ENCODE measurements at places on chromosomes 7 and 10.
A peak's percentile ranks its signal among the peaks of the same experiment; 100 is the strongest.

DNA sequence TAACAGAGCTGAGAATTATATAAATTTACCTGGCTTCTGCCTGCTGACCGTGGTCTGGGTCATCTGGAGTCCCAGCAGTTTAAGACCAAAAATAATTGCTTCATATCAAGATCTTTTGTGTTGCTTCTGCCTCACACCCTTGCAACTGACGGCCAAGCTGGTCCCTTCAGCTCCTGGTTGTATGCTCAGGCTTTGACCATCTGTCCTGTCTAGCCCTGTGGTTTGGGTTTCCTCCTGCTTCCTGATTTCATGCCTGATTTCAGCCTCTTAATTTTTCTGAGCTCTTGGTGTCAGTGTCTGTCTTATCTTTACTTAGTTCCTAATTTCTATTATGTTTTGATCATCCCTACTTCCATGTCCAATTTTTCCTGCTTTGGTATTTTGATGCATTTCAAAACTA lies 87.9 kb upstream of the PLXDC2 start:
- no peak for DNase-seq

- no peak for DNase-seq
These were observed 612.0 kb downstream of the CNTNAP2 start for GRCh38 chr7:146728611-146729010.

DNA sequence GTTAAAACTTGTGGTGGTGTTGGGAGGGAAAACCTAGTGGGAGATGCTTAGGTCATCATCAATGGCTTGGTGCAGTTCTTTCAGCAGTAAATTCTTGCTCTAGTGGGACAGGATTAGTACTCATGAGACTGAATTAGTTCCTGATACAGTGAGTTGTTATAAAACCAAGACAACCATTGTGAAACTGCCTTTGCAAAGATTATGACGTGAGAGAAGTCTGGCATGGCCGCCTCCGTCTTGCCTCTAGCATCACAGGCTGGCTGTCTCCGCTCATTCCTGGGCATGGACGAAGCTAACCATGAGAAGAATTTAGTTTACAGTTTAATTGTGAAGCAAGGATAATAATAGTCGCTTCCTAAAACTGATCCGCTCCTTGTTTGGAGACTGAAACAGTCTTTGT lies 186.4 kb downstream of the KIF20B start:
- DNase-seq = no peak

DNA sequence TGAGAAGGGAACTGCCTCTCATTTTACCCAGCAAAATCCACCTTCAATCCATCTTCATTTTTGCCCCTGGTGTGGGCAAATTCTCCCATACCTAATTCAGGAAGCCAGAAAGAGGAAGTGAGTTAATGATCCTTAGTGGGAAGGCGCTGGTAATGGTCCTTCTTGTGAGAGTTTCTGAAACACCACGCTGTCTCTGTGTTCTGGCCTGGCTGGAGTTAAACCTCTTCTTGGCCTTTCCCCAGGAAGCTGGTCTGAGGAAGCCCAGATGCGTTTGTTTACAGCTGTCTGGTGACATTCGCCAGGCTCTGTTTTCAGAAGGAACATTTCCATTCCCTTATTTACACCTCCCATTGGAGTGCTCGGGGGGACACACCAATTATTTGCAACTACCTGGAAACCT lies 24.3 kb downstream of the HTRA1 start:
- DNase-seq = no peak

GRCh38 chr10:74969093-74969492 lies 142.4 kb upstream of the SAMD8 start:
- no peak for DNase-seq

- DNase-seq = no peak
These were observed 118.4 kb upstream of the INSYN2A start for GRCh38 chr10:127314797-127315196.

DNA sequence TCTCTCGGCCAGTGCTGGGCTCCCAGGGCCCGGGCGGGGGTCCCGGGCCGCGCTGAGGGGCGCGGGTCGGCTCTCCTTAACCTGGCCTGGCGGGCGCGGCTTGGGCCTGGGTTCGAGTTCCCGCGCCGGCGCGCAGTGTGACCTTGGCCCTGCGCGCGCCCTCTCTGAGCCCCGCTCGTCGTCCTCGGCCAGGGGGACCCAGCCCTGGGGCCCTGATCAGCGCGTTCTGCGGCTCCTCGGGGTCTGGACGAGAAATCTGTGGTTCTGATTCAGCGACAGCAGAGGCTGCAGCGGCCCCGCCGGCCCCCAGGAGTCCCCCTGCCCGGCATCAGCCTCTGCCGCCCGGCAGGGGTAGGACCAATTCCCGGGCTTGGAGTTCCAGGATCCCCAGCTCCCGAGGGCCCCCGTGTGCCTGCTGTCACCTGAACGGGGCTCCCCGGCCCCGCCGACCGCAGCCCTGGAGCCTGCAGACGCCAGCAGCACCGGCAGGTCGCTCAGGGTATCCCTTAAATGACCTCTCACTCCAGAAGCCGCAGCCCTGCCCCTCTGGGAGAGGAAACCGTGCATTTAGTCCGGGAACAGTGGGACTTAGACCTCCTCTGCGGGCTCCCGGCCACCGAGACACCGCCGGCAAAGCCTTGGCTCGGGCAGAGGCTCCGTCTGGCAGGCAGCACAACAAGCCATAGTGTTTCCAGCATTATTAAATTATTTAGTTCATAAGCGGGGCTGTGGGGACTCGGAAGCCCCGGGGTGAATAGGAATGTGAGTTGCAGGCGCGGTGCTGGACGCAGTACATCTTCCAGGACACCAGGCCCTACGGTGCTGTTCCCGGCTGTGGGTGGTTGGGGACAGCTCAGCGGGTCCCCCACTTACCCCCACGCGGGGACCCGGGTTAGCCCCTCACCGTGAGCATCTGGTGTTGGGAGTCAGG lies 572 bp downstream of the CHST12 start:
- no peak for DNase-seq

GRCh38 chr7:124603066-124603465 lies 162.5 kb downstream of the GPR37 start:
- no peak for DNase-seq

DNA sequence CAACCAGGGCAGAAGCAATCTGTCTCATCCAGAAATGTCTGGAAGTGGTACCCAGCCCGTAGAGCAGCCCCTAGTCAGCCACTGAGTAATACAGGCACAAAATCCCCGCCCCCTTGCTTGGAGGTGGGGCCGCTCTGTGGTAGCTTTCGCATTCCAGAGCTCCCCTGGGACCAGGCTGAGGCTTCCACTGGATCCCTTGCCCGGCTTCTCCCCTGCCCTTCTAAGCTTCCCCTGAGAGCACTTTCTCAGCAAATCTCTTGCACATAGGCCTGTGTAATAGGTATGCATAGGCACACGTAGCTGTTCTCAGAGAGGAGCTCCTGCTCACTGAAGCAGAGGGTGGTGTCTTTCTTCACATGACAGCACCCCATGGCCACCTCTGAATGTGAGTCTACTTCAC lies 144.2 kb downstream of the BMS1 start:
- DNase-seq = no peak

- DNase-seq = no peak
These were observed 498.7 kb downstream of the NXPH1 start for GRCh38 chr7:8931906-8932646.

DNA sequence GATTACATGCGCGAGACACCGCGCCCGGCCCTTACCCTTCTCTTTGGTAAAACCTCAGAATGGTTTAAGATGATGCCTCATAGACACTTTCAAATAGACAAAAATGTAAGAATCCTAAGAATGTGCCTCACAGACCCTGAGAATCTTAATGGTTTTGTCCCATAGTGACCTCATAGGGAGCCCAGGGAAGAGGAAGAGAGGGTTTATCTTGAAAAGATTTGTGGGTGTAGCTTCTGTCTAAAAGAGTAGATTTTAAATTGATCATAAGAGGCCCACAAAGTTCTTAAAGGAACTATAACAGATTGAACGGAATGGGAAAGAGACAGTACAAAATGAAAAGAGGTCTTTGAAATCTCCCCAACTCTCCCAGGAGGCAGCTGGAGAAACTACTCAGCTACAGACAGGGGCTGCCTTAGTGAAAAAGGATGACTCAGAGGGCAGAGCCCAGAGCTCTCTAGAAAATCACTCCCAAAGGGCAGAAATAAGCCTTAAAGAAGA lies 220.6 kb downstream of the ADRA2A start:
- DNase-seq = no peak

DNA sequence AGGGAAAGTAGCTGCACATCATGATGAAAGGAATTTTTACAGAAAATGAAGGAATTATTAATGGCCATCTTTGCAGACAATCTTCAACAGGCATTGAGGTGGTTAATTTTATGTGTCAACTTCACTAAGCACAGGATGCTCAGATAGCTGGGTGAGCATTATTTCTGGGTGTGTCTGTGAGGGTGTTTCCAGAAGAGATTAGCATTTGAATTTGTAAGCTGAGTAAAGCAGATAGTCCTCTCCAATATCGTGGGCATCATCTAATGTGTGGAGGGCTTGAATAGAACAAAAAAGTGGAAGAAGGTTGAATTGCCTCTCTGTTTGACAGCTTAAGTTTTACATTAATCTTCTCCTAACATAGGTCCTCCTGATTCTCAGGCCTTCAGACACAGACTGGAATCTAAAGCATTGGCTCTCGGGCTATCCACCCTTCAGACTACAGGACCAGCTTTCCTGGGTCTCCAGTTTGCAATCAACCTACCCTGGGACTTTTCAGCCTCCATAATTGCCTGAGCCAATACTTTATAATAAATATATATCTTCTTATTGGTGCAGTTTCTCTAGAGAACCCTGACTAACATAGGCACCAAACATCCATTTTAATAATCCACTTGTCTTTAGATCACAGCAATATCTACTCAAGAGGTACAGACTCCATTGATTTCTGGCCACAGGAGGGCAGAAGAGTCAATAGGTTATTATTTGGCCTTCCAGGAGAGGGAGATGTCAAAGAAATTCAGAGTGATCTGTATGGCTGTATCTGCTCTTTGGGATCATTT lies 10.5 kb upstream of the CRPPA start:
- peak; percentile 11 for DNase-seq

- no peak for DNase-seq
These were observed 10.8 kb downstream of the LOXL4 start for GRCh38 chr10:98257198-98257597.

- DNase-seq = no peak
These were observed 1066.1 kb upstream of the SORCS1 start for GRCh38 chr10:108230478-108231170.

DNA sequence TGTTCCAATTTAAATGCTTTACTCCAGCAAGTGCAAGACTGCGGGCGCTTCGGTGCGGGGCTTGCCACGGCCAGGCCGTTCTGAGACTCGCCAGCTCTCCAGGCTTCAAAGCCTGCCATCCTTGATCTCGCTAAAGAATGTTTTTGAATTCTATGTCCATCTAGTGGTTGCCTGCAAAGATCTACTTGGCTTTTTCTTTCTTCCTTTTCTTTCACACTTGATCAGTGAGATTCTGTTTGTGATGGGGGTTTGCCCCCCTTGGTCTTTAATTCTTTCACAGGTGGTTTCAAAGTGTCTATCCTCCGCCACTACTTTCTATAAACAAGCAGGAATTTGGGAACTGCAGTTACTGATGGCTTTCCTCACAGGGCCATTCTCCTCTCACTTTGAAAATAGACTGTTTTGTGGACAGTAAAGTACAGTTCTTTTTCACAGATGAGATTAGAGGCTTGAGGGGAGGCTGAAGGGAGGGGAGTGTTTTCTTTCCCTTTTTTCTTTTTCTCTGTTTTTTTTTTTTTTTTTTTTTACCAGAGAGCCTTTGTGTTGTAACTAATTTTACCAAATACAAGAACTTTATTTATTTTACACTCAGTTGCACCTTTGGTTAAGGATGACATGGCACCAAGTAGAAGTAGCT lies 15.2 kb upstream of the FBXW4 start:
- no peak for DNase-seq

DNA sequence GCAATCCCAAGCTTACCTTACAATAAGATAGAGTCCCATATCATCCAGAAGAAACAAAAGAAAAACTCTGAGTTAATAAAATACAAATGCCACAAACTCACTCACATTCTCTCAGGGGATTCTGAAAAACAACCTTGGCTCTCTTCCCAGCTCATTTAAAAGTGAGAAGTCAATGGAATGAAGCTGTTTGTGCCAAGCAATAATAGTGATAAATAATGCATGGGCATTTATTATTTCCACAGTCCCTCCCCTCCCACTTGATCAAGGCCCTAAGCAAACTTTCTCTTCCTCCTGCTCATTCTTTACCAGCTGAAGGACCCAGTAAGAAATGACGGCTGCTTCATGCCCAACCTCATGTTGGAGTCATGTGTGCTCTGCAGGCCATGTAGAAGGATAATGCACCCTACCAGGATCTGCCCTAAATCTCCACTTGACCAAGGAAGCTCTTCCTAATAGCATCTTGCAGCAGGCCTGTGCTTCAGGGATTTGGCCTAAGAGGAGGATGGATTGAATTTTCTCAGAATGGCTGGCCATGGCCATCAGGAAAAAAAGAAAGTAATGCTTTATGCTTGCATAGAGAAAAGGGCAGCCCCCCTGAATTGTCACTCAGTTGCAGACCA lies 451.3 kb downstream of the GPAM start:
- DNase-seq = no peak

- DNase-seq = peak; percentile 16
These were observed 86.2 kb downstream of the EBF3 start for GRCh38 chr10:129877773-129878371.

DNA sequence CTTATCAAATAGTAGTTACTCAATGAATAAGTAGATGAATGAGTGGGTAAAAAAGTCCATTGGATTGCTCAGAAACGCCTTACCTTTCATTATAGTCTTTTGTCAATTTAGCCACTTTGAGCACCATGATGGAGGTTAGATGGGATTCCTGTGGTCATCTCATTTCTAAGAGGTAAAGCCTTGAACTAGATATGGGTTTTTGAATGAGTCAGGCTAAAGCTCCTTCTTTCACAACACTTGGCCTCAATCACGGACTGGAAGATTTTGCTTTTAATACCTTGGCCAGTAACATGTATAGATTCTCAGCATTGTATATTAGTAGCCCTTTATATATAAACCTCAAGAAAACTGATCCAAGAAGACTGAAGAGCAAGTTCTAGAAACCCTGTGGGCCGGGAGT lies 99.7 kb upstream of the CCDC6 start:
- DNase-seq = no peak

GRCh38 chr10:93440591-93441091 lies 41.5 kb downstream of the MYOF start:
- no peak for DNase-seq

GRCh38 chr7:11615174-11615573 lies 216.8 kb downstream of the THSD7A start:
- no peak for DNase-seq

GRCh38 chr7:127937066-127937680 lies 94.1 kb downstream of the LRRC4 start:
- no peak for DNase-seq

- DNase-seq = no peak
These were observed 18.8 kb upstream of the SMNDC1 start for GRCh38 chr10:110323503-110323902.

DNA sequence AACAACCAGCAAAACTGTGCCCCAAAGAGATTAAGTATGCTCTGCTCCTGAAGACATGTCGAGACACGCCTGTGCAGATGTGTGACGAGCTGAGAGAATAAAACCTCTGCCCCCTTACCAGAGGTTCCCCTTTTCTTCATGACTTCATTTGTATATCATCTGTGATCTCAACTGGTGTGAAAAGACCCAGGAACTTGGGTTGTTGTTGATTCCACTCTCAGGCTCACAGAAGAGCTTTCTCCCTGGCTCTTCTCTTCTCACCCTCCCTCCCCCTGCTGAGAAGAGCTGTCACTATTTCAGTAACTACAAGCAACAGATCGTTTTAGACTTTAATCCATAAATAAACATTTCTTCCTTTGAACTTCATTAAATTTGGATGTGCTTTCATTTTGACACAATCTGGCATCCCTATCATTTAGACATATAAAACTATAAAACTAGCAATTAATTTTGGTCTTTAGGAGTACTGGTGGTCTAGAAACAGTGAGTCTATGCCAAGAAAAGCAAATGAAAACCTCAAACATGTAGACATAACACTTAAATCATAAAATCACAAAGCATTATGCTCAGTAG lies 179.3 kb upstream of the FZD8 start:
- DNase-seq = no peak

Data from stimulated activated CD4-positive, alpha-beta T cell treated with anti-CD3 and anti-CD28 coated beads, Interleukin-1b, Interleukin-23, amount 100 ng/mL, for 4 hours (primary cell).